Daoy (cell line): ENCODE measurements at places on chromosomes 6 and 20. TPM values are rescaled to one million over a fixed set of nuclear protein-coding genes. Genes with fewer than 3 reads are reported as not detected.

HRH3 gene
- total RNA-seq: not detected in 2 replicates

HLA-DRB5 gene
- total RNA-seq: not detected in 2 replicates

C6orf163 gene
- total RNA-seq: 0.15 and 0.63 TPM in 2 replicates

SLC35D3 gene
- not detected in 2 replicates for total RNA-seq

MUCL3 gene
- not detected in 2 replicates for total RNA-seq

CFAP206 gene
- total RNA-seq: 1.2 TPM in 1 of 2 replicates, not detected in the other

TEAD3 gene
- total RNA-seq: 6.9 and 7.3 TPM in 2 replicates

PACSIN1 gene
- total RNA-seq: not detected in 2 replicates

PCSK2 gene
- 0.06 TPM in 1 of 2 replicates, not detected in the other for total RNA-seq

ZSCAN9 gene
- total RNA-seq: 17.8 and 21.7 TPM in 2 replicates

DTD1 gene
- 80.6 and 107 TPM in 2 replicates for total RNA-seq

SIRPB1 gene
- total RNA-seq: 0.06 and 0.11 TPM in 2 replicates

PRL gene
- total RNA-seq: not detected in 2 replicates

DUSP15 gene
- total RNA-seq: 1.9 and 4.2 TPM in 2 replicates

SPATA25 gene
- not detected in 2 replicates for total RNA-seq

TOX2 gene
- total RNA-seq: 0.06 and 1.3 TPM in 2 replicates

NOL7 gene
- 356 and 382 TPM in 2 replicates for total RNA-seq

LRRC73 gene
- 2.1 TPM in 1 of 2 replicates, not detected in the other for total RNA-seq

GMPR gene
- 6.0 and 6.5 TPM in 2 replicates for total RNA-seq

PRDM13 gene
- 2.3 and 3.4 TPM in 2 replicates for total RNA-seq

PLTP gene
- 0.30 and 0.80 TPM in 2 replicates for total RNA-seq

MLIP gene
- total RNA-seq: not detected in 2 replicates

LY6G6C gene
- total RNA-seq: not detected in 2 replicates

PPP1R16B gene
- total RNA-seq: under 0.01 TPM in 1 of 2 replicates, not detected in the other

XRN2 gene
- 91.5 and 97.2 TPM in 2 replicates for total RNA-seq

WFDC10B gene
- not detected in 2 replicates for total RNA-seq

CTCFL gene
- total RNA-seq: 0.06 TPM in 1 of 2 replicates, not detected in the other

IBTK gene
- total RNA-seq: 30.1 and 31.7 TPM in 2 replicates

MYMX gene
- not detected in 2 replicates for total RNA-seq

BNIP5 gene
- not detected in 2 replicates for total RNA-seq

AFG1L gene
- total RNA-seq: 3.5 and 6.9 TPM in 2 replicates

ZC3H12D gene
- 0.17 and 0.30 TPM in 2 replicates for total RNA-seq

GPSM3 gene
- 2.2 and 6.6 TPM in 2 replicates for total RNA-seq

DPPA5 gene
- total RNA-seq: not detected in 2 replicates

NR2E1 gene
- total RNA-seq: 1.6 and 2.1 TPM in 2 replicates
